ENCODE measurements at places on chromosomes 3 and 15.

DNA sequence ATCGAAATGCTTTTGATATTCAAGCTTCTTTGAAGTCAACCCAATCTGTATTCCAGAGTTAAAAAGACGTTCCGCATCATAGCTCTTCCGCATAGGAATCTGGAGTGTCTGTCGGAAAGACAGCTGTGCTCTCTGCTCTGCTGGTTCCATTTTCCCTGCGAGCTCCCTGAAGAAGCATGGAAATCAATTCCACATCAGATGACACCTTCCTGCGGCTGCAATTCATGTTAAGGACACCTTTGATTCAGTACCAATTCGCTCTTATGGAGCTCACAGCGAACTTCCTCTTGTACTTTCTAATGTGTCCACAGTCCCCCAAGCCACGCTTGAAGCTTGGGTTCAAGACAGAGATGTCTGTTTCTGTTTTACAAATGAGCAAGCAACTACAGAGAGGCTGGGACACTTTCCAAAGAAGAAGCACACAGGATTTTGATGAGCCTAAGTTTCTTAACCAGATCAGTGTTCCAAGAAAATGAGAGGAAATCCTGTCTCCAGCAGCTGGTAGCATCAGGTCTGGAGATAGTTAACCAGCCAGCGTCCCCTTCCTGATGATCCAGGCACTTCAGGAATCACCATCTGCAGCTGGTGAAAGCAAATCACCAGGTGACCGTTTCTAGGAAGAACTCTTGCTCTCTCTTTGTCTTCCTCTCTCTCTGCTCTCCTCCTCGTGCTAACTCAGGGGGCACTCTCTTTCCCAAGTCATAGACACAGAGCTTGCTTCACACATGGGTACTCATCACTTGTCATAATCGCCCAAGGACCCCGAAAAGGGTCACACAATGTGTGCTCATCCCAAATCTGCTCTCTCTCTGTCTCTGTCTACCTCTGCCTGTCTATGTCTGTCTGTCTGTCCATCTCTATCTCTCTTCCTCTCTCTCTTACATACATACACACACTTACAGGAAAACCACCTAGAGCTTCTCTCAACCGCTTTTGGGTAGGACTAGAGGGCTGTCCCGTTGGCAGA is 281.8 kb downstream of the FAM43A start:
- DNase-seq = no peak

GRCh38 chr15:99631255-99631654 is 65.5 kb downstream of the MEF2A start:
- no peak for DNase-seq

GRCh38 chr3:185341616-185342458 is 21.1 kb upstream of the MAP3K13 start:
- no peak for DNase-seq

- no peak for DNase-seq
These were observed 20.8 kb upstream of the VPS8 start for GRCh38 chr3:184791171-184791570.

DNA sequence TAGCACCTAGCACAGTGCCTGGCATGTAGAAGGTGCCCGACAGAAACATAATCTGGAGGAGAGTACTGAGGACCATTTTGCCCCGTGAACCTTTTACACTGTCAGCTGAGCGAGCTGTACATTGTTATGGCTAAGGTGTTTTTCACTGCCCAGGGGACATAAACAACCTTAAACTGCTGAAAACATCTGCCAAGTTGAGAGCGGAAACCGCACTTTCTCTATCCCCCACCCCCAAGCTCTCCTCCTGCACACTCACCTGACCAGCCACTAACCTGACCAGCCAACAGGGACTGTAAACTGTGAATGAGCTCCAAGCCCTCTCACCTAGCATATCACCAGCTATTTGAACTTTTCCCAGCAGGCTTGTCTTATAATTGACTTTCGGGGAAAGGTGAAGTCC is 17.6 kb downstream of the RAB43 start:
- no peak for DNase-seq
